ENCODE measurements at places on chromosomes 3 and 15.

- peak; percentile 90 for DNase-seq
These were observed 6.5 kb upstream of the PLSCR1 start for GRCh38 chr3:146550743-146551510.

DNA sequence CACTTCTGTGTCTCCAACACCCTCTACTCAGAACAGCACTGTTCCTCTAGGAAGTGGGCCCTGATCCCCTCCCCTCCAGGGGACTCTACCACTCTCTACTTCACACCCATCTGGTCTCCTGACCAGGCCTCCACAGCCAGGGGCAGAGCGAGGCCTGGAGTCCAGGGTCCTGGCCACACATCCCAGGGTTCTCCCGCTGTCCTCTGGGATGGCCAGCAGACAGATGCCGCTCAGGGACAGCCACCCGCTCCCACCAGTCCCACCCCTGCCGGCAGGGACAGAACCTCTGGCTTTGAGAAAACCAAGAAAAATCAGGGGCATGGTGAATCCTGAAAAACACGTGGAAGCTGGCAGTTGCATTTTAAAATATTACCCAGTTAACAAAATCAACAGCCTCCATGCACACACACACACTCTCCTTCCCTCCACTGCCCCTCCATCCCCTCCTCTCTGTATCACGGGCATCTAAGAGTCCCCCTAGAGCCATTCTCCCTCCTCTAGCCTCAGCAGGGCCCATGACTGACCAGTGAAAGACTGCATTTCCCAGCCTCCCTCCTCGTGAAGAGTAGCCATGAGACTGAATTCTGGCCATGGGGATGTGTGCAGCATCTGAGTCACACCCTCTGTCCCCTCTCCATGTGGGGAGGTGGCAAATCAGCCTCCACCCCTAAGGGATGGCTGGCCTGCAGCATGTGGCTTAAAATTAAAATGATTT lies 32.1 kb upstream of the IQSEC1 start:
- no peak for DNase-seq

DNA sequence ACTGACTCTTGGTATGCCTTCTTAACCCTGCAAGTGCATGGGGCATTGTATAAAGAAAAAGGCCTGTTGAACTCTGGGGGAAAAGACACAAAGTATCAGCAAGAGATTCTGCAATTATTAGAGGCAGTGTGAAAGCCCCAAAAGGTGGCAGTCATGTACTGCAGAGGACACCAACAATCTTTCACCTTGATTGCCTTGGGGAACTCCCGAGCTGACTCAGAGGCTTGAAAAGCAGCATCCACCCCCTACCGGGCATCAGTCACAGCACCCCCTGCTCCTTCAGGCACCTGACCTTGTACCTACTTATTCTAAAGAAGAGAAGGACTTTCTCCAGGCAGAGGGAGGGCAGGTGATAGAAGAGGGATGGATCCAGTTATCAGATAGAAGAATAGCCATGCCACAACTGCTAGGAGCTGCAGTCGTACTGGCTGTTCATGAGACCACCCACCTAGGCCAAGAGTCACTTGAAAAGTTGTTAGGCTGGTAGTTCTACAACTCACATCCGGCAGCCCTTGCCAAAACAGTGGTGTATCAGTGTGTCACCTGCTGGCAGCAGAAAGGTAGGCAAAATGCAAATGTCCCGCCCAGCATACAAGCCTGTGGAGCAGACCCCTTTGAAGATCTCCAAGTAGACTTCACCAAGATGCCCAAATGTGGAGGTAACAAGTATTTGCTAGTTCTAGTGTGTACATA lies 241.6 kb upstream of the CNTN6 start:
- DNase-seq = no peak

DNA sequence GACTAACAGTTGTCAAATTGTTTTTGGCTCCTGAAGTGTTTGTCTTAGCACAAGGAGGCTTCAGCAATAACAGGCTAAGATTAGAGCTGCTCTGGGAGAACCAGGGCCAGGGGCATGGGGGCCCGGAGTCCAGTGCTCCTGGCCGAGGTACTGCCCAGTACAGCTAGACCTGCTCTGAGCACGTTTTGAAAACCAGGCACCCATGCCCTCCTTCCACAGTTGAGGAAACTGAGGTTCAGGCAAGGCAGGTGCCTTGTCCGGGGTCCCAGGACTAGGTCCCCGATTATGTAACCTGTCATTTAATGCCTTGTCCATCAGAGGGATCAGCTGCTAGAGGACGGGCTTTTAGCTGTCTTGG lies 19.2 kb downstream of the KBTBD13 start:
- no peak for DNase-seq

DNA sequence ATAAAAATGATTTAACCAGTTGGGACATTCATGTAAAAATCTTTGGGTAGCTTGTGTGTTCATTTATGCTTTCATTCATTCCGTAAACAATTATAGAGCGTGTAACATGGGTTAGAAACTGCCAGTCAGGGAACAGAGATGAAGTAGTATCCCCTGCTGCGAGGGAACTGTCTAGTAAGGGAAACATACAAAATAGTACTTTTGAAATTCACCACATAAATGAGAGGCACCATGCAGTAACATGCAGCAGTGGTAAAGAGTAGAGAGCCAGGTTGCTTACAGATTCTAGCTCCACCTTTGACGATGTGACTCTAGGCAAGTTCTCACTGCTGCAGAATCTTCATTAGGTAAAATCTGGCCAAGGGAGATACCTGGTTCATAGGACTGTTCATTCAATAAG lies 938 bp downstream of the DZIP3 start:
- no peak for DNase-seq

GRCh38 chr3:172707967-172708366 lies 2.9 kb downstream of the NCEH1 start:
- peak; percentile 48 for DNase-seq

GRCh38 chr3:194267744-194268653 lies 83.1 kb downstream of the CPN2 start:
- peak; percentile 85 for DNase-seq

DNA sequence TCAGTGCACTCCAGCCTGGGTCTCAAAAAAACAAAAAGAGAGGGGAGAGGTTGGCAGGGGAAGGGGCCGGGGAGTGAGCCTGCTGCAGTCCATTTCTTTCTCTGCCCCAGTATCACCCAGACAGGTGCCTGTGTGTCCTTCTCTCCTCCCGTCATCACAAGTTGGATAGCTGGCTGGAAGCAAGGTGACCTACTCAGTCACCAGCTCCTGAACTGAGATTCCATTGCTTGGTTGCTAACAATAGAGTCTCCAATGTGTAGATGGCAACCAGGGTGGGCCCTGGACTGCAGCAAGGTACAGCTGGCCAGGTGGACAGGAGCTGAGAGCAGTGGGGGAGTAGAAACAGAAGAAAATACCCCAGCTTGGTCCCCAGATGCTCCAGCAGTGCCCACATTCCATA lies 4.6 kb downstream of the LRRC2 start:
- DNase-seq = no peak

- DNase-seq = no peak
These were observed 12.6 kb upstream of the HRG start for GRCh38 chr3:186653080-186653707.

DNA sequence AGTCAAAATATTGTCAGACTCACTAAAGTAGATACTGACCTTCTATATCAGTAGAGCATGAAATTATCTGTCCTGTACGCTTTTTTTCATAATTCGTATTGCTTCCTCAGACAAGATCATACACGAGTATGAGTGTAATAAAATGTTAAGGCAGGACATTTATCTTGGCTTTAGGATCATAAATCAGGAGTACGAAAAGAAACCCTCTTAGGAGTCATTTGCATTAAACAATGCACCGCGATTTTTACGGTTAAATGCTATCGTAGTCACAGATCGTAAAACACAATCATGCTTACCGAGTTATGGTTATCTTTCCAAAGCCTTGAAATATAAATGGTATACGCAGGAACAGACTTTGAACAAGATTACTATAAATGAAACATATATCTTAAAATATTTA lies 510.3 kb upstream of the ROBO1 start:
- no peak for DNase-seq

DNA sequence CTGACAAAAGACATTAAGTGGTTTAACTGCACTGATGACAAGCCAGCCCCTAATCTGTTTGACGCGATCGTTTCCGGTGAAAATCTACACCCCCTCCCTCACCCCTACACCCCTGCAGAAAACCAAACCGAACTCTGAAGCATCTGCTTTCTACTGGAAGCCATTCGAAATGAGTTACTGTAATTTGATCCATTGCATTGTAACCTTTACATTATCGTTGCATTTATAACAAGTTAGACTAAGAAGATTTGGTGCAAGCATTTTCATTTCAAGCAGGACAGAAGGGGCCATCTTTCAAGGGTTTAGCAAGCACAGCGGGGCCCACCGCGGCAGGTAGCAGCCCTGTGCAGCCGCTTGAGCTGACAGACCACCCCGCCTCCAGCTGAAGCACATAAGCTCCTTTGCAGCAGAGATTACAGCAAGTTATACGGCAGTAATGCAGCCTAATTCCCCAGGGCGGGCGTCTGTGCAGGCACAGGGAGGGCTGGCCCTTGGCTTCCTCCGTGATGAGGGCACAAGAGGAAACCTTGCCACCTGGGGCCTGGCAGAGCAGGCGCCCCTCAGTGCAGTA lies 79.3 kb downstream of the CHSY1 start:
- peak; percentile 69 for DNase-seq

GRCh38 chr15:56957812-56958406 lies 39.5 kb downstream of the TCF12 start:
- no peak for DNase-seq

GRCh38 chr3:141280086-141280485 lies 48.5 kb downstream of the PXYLP1 start:
- DNase-seq = peak; percentile 66

DNA sequence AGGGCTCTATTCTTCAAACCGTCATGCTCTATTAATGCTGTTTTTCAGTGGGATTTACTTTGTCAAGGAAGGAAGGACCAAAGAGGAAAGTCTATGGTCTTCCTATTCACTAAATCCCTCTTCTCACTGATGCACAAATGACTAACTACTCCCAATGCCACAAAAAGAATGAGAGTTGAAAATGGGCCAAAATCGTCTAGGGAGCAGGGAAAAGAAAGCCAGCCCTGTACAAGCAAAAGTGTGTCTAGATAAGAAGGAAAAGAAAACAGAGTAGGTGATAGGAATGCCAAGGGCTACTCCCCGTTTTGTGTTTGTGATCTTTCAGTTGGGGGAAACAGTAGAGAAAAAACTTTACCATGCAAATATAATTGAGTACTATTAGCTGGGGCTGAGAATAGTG lies 97.2 kb upstream of the TMCO5A start:
- peak; percentile 61 for DNase-seq

GRCh38 chr15:99961011-99961441 lies 227.8 kb upstream of the LYSMD4 start:
- peak; percentile 38 for DNase-seq

DNA sequence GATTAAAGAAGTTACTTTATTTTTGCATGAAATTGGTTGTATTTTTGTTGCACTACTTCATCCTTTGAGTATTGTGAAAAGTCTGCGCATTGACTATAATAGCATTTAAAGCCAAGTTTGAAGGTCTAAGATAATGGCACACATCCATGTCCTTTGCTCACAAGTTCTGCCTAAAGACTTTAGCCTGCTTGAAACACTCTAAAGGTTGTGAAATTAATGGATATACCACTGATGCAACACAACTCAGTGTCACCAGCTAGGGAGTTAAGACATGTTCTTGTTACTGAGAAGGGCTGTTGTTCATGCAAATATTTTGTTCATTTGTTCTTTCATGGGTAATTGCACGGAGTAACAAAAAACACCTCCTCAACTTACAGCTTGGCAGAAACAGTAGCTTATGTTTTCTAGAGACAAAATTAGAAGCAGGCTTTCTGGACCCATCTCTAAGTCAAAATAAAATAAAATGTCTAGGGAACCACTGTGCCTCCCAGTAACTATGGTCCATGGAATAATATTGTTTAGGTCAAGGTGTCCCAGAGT lies 83.9 kb downstream of the PPARG start:
- DNase-seq = no peak

GRCh38 chr15:22855791-22856190 lies 17.3 kb downstream of the NIPA2 start:
- no peak for DNase-seq

DNA sequence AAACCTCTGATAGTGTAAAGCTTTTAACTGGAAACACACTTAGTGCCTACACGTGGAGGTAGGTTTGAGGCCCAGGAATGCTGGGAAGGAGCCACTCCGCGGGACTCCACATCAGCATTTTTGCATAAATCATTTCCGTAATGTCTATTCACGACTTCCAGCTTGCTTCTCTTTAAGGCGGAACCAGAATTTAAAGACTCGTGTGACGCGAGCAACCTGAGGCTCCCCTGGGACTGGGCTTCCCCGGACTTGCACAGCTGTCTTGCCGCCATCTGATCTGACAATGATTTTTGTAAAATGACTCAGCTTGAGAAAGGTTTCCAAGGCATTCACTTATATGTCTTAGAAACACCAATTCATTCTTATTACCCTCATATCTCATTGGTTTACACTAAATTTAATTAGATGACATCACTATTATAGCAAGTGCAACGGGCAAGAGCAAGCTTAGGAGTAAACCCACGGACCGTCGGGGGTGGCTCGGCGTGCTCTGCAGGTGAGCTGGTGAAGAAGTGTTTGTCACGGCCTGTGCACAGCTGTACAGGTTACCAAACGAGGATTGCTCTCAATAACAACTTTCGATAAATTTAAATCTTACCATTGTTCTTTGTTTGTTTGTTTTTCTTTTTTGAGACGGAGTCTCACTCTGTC lies 95.2 kb downstream of the CHSY1 start:
- DNase-seq = peak; percentile 85

DNA sequence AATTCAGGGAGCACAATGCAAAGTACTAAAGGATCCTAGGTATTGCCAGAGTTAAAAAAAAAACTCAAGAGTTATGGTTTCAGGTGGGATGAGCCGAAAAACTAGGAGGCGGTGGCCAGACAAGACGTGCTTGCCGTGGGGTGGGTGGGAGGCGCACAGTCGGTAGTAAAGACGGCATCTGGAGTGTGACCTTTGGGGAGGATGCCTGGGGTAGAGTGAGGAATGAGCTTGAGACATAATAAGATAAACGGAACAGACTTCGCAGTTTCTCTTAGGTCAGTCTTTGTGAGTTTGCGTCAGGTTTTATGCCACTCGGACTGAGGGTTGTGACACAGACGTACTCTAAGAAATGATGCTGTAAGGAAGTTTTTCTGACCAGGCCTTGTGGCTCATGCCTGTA lies 139.6 kb downstream of the LRRK1 start:
- no peak for DNase-seq

GRCh38 chr15:46858150-46858549 lies 859.2 kb upstream of the SEMA6D start:
- no peak for DNase-seq

DNA sequence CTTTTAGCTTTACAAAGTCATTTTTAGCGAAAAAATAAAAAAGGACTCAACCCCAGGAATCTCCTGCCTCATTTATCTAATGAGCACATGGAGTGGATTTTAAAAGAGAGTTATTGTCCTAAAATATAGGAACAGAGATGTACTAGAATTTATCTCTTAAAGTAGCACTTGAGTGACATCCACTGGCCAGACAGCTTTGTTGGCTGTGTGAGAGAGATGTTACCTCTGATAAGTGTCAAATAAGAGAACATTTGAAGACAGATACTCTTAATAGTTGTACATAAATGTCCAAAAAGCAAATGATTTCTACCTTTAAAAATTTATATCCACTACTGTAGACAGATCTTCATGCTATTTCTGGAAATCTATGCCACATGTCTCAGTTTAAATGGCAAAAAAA lies 12.3 kb upstream of the MFSD1 start:
- peak; percentile 71 for DNase-seq

- DNase-seq = peak; percentile 86
These were observed 43.0 kb downstream of the FLNB start for GRCh38 chr3:58051196-58051595.

All from fibroblast of skin of right biceps (primary cell).